HepG2 (cell line): ENCODE measurements at places on chromosomes 2 and 18.

- H3K27ac ChIP-seq, result no peak overlapping the region
- H3K4me1 ChIP-seq, result no peaks in the 10 kb centered on the region
- no peak for DNase-seq
Observed at GRCh38 chr2:80365762-80366161, 61.2 kb upstream of the LRRTM1 start.

DNA sequence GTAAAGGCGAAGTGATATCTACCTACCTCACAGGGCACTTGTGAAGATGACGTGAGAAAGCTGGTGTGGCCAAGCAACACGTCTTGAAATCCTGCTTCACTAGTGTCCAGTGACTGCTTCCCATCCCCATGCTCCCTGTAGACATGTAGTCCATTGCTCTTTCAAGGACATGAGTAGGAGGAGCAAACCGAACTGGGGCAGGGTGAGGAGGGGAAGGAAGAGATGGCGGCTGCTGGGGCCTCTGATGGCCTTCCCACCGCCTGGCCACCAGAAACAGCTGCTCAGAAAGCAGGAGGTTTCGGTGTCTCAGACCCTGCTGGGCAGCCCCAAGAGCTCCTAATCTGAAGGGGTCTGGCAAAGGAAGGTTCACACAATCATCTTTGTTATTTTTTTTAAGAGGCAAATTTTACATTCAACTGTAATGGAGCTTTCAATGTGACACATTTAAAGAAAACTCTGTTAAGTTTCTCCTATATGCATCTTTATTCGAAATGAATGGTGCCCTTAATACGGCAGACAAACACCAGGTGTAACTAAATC, 14.7 kb downstream of the CPLX4 start:
- H3K4me3 ChIP-seq, result no peak overlapping the region
- H3K4me1 ChIP-seq, result 0 out of 2 replicates have a peak, but pooled peaks cover 4% of the 10 kb centered on the region
- peaks cover 3% of the 10 kb centered on the region; the same call in 1 of the 2 replicates for H3K27me3 ChIP-seq
- DNase-seq, result no peak
- no peak overlapping the region for H3K27ac ChIP-seq
- H3K36me3 ChIP-seq, result no peaks in the 10 kb centered on the region

- H3K4me1 ChIP-seq, result no peaks in the 10 kb centered on the region
- no peaks in the 10 kb centered on the region for H3K36me3 ChIP-seq
- no peak overlapping the region for H3K4me3 ChIP-seq
- no peak for DNase-seq
- H3K27me3 ChIP-seq, result peaks cover 1% of the 10 kb centered on the region; the same call in 1 of the 2 replicates
Observed at GRCh38 chr2:169265591-169265990, 96.7 kb downstream of the LRP2 start.

DNA sequence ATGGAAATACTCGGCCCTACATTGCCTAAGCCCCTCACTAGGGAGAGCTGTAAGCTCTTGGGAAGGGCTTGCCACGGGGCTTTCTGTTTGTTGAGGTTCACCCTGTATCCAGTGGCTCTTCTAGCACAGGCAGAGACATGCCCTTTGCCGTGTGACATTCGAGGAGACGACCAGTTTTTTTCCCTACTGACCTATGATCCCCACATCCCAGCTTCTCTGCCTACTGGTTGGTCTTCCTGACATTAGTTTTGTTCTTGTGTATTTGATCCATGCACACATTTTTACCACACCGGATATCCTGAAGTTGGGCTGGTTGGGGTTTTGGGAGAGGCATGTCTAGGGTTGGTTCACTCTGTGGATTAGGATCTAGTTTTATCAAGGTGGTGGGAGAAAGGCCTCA, 69.3 kb downstream of the NPAS2 start:
- no peak overlapping the region for H3K4me3 ChIP-seq
- H3K36me3 ChIP-seq, result peaks cover 2% of the 10 kb centered on the region
- peaks cover 78% of the 10 kb centered on the region for H3K4me1 ChIP-seq
- peak overlapping the region; percentile 33 for H3K27ac ChIP-seq

GRCh38 chr2:215431290-215431689, 4.6 kb downstream of the FN1 start:
- H3K4me3 ChIP-seq, result peak overlapping the region; percentile 64; the same call in 1 of the 2 replicates
- no peaks in the 10 kb centered on the region; the same call in 2 of the 3 replicates for H3K27me3 ChIP-seq
- peaks cover 72% of the 10 kb centered on the region for H3K4me1 ChIP-seq
- peak overlapping the region; percentile 71 for H3K27ac ChIP-seq
- no peak for DNase-seq

DNA sequence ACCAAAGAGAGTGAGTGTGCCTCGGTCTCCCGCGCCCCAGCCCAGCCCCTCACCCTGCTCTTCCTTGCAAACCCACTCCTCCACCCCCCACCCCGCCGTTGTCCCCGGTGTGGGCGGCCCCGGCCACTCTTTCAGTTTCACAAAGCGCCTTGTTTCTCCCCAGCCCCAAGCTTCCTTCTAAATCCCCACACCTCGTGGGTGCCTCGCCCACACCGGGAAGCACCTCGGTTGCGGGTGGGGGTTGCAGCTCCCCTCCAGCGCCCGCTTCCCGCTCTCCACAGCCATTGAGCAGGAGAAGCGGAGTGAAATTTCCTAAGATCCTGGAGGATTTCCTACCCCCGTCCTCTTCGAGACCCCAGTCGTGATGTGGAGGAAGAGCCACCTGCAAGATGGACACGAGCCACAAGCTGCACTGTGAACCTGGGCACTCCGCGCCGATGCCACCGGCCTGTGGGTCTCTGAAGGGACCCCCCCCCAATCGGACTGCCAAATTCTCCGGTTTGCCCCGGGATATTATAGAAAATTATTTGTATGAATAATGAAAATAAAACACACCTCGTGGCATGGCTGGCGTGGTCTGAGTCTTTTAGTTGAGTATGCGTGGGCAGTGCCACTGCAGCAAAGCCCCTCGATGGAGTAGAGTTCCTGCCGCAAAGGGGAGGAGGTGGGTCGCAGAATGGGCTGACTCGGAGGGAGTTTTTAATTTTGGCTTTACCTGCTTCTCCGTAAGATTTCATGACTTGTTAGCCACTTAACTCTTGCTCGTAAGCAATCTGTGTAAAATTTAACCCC, 848 bp downstream of the TMSB10 start:
- DNase-seq, result no peak
- H3K4me3 ChIP-seq, result peak overlapping the region; percentile 90
- H3K36me3 ChIP-seq, result no peaks in the 10 kb centered on the region
- peak overlapping the region; percentile 65 for H3K27ac ChIP-seq

GRCh38 chr2:210315015-210315788, at the start of gene MYL1:
MYL1 (minus strand) TSS chr2:210315174; CDS start chr2:210315042, 132 bp downstream.
- no peak within 1 kb of the TSS for H3K27ac ChIP-seq
- DNase-seq, result no peak
- H3K4me3 ChIP-seq, result no peak within 1 kb of the TSS
- no peaks in the 10 kb centered on the region for H3K27me3 ChIP-seq

DNA sequence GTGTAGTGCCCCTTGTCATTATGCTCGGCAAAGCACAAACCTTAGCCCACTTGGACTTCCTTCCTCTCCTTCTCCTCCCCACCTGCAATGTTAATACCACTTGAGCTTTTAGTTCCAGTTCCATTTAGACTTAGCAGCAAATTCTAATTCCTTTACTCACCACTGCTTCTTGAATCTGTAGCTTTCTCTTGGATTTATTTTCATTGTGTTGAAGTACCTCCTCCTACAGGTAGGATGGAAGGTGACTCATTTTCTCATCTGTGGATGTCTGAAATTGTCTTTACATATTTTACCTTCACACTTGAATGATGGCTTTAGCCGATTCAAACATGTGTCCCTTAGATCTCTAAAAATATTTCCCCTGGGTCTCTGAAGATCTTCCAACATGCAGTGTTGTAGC, 32.8 kb upstream of the BIN1 start:
- no peaks in the 10 kb centered on the region for H3K36me3 ChIP-seq
- no peak for DNase-seq
- H3K4me1 ChIP-seq, result no peaks in the 10 kb centered on the region

DNA sequence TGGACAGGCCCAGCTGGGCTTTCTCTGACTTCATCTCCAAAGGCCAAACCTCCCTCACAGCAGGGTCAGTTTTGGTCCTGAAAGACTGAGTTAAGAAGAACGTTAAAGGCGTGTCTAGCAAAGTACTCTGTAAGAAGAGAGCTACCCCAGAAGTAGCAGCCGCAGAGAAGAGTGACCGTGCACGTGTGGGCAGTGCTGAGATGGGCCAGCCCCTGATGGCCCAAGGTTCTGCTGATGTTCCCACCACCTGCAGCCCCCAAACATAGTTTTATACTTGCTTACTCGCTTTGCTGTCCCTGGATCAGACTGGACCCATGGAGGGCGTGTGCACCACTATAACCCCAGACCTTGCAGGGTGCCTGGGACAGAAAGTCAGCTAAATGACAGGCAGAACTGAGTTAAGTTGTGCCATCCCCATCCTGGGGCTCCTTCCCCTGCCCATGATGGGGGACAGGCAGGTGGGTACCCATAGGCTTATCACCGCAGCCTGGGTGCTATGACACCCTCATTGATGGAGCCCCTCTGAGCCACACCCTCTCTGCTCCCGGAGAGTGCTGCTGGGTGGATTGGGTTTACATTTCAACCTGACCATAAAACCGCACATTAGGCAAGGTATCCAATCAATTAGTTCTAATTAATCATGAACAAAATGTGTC, 367.3 kb upstream of the HS6ST1 start:
- H3K27me3 ChIP-seq, result peaks cover 3% of the 10 kb centered on the region; the same call in 1 of the 2 replicates
- no peaks in the 10 kb centered on the region for H3K36me3 ChIP-seq
- no peak overlapping the region for H3K27ac ChIP-seq

- no peaks in the 10 kb centered on the region for H3K4me1 ChIP-seq
- no peak for DNase-seq
- no peaks in the 10 kb centered on the region for H3K27me3 ChIP-seq
- no peak overlapping the region for H3K4me3 ChIP-seq
- peaks cover 29% of the 10 kb centered on the region; the same call in 2 of the 3 replicates for H3K36me3 ChIP-seq
Observed at GRCh38 chr18:2606335-2606734, 35.0 kb downstream of the NDC80 start.
